Muscle of leg (tissue), 16 donors: ENCODE measurements at places on chromosomes 12 and 14.

DNA sequence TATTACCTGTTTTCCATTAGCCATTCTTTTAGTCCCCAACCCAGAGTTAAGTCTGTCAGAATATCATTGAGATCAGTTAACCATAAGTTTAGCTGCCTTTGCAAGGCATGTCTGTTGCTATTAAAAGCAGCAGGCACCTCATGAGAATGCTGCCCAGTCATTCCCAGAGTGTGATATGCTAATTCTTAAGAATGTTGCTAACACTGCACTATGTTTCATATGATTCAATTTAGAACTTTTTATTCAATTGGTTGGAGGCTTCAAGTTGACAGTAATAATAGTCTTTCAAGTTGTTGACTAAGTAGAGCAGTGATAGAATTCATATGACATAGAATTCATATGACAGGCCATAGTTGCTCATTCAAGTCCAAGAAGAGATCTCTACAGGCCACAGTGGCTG lies 292.3 kb downstream of the FUT8 start:
- no peak for DNase-seq

- no peak for DNase-seq
These were observed 126.8 kb downstream of the TMTC1 start for GRCh38 chr12:29656762-29657538.

DNA sequence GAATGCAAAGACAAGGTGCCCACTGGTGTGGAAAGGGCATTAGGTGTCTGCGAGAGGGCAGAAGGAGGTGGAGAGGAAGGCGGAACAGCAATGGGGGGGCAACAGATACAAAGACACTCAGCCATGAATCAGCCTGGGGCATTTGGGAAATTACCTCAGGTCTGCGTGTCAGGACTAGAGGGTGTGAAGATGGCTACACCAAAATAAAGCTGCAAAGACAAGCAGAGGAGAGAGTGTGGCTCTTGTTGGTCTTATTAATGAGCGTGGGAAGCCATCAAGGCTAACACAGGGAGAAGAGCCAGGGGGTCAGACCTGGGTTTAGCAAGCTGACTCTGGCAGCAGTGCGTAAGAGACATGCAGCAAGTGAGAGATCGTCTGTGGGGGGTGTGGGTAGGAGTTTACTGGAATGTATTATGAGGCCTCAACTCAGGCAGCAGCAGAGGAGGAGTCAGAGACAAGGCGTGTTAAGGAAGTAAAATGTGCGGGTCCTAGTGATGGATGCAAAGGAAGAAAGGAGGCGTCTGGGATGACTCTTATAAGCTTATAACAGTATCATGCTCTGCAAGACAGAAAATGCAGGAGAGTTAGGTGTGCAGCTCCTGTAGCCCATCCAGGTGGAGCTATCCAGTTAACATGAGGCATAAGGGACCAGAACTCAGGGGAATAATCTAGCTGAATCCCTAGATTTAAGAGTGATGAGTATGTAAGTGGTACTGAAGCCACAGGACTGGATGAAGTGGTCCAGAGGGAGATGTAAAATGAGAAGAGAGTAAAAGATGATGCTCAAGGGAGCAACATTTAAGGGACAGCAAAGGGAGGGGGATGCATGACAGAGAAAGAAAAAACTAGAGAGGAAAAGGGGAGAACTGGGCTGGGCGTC lies 50.4 kb downstream of the KCNK10 start:
- no peak for DNase-seq

GRCh38 chr12:559906-560455 lies 100.2 kb downstream of the B4GALNT3 start:
- no peak for DNase-seq

DNA sequence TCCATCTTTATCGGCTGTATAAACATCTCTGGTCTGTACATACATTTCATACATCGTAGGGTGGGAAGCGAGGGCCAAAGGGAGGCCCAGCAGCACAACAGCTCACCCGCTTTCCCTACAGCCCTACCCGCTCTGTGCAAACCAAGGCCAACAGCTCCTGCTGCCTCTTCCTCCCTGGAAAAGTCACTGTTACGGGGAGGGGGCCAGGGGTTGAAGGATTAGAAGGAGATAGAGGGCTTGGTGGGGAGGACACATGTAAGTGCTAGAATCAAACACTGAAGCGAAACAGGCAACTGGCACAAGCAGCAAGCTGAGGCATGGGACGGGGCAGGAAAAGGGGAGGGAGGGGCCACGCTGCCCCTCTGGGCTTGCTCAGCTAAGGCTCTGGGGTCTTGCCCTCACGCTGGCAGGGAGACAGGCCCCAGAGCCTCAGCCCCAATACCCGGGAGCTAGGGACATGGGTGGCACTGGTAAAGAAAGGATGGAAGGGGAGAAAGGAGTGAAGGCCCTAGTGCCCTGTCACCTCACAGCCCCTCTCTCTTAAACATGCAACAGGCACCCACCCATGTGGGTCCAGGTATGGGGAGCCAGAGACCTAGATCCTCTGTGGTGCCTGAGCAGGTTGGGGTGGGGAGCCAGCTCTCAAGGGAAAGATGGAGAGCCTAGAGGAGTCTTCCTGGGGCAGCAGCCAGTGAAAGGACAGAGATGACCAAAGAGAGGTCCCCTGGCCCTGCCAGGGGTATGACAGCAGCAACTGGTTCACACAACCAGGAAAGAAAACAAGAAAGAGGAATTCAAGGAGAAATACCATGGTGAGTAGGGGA lies 14.4 kb downstream of the SPRYD3 start:
- peak; percentile 29 for DNase-seq

- DNase-seq, result no peak
These were observed 9.6 kb downstream of the SERPINA12 start for GRCh38 chr14:94499673-94500072.

- no peak for DNase-seq
These were observed 82.0 kb upstream of the SFSWAP start for GRCh38 chr12:131628766-131629448.

- peak; percentile 78 for DNase-seq
These were observed 9.5 kb downstream of the CDKN1B start for GRCh38 chr12:12726555-12727093.

GRCh38 chr12:132238488-132238854 lies 90.9 kb downstream of the GALNT9 start:
- DNase-seq, result no peak

- DNase-seq, result peak; percentile 29
These were observed 7.3 kb upstream of the BATF start for GRCh38 chr14:75514673-75515628.

DNA sequence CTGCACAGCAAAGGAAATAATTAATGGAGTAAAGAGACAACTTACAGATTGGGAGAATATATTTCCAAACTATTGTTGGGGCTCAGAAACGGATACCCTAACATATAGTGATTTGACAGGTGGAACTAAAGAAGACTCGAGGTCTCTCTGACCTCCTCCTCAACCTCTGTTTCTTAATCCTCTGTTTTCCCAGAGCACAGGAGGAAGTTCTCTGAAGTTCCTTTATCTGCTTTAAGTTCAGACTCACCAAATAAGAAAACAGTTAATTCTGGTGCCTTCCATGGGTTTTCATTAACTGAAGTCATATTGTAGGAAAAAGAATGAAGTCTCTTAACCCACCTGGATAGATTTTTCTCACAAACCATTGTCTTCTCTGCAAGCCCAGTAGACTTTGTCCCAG lies 29.2 kb downstream of the CLEC2D start:
- DNase-seq, result no peak

GRCh38 chr12:124940393-124941169 lies 26.1 kb upstream of the UBC start:
- DNase-seq, result peak; percentile 94

- peak; percentile 98 for DNase-seq
These were observed 168.1 kb upstream of the NOVA1 start for GRCh38 chr14:26765768-26766520.

- no peak for DNase-seq
These were observed 360.4 kb upstream of the MDGA2 start for GRCh38 chr14:48035836-48036235.

DNA sequence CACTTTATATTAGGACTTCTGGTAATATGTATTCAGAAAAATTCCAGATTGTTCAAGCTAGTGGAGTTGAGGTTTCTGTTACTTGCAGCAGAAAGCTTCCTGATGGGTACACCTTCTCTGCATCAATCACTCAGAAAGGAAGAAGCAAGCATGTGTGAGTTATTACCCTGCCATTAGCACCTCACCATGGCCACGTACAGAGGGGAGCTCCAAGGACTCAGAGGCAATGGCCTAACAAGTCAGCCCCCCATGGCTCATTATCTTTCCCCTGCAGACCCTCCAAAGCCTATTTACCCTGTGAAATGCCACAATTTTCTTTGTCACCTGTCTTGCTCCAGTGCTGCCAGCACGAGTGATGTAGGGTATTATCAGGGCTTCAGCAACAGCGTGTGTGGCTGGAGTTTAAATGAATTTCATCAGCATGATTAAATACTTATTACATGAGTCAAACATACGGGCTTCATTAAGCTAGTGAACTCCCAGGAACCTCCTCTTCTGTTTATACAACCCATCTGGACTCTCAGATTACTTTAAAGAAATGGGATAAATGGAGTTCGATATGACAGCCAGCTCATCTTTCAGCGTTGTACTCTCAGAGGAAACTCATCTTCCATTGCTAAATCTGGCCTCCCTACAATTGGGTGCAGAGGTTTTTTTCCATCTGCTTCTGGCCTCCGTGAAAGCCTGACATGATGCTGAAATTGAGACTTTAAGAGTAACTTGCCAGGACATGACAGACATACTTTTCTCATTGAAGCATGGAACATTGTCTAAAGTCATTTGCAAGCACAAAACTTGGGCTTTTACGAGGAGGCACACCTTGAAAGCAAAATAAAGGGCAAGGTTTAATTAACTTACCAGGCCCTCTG lies 135.9 kb downstream of the TMEM30B start:
- peak; percentile 99 for DNase-seq

- no peak for DNase-seq
These were observed 168.7 kb upstream of the CNOT2 start for GRCh38 chr12:70074510-70074909.

DNA sequence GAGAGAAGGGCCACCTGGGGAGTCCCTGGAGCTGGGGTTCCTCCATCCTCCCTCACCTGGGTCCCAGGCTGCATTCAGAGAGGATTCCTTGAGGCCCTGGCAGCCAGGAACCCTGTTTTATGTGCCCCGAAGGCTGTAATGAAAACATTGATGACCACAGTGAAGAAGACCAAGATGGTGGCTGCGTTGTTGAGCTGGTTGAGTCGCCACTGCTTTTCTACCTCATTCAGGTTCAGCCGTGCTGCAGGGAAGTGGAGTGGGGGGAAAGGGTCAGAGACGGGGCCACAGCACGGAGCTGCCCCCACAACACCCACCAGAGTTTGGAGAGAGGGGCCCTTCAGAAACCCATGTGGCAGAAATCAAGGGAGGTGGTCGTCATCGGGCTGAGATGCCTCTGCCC lies 98.1 kb downstream of the NINJ2 start:
- no peak for DNase-seq

DNA sequence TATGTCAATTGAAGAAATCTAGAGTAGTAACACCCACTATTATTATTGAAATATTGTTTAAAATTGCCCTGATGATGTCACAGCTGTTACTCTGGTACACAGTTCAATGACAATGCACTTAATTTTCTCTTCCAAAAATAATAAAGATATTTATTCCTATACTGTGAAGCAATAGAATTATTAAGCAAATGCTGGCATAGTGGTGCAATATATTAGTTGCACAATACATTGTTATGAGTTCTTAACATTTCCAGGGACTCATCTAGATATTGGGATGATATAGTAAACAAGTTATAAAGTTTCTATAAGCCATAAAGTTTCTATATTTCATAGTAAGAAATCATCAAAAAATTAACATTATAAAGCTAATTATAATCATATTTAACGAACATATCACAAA lies 897.8 kb downstream of the LRFN5 start:
- DNase-seq, result no peak

DNA sequence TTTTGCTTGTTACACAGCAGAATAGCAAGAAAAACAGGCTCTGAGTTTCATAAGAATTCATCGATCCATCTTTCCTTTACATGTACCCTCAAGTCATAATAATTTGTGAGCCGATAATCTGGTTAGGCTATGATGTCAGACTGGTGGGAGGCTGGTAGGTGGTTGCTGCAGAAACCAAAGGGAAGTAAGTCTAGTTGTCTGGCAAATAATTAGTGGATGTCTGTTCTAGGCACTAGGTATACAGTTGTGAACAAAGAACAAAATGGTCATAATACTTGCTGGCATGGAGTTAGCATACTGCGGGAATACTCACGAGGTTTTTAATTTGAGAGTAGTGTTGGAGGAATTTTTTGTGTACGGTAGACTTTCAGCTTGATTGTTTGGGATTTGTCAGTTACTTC lies 8.8 kb downstream of the SUSD6 start:
- no peak for DNase-seq

- DNase-seq, result no peak
These were observed 77.8 kb downstream of the ANKS1B start for GRCh38 chr12:99906786-99907579.

GRCh38 chr12:93722835-93723567 lies 45.8 kb downstream of the CRADD start:
- DNase-seq, result no peak
